ENCODE measurements at places on chromosomes 1 and 21.
A peak's percentile ranks its signal among the peaks of the same experiment; 100 is the strongest.

- DNase-seq = no peak
Observed at GRCh38 chr1:4969556-4970129, 315.2 kb downstream of the AJAP1 start.

GRCh38 chr1:18058981-18059605, 48.5 kb upstream of the IGSF21 start:
- DNase-seq = no peak

DNA sequence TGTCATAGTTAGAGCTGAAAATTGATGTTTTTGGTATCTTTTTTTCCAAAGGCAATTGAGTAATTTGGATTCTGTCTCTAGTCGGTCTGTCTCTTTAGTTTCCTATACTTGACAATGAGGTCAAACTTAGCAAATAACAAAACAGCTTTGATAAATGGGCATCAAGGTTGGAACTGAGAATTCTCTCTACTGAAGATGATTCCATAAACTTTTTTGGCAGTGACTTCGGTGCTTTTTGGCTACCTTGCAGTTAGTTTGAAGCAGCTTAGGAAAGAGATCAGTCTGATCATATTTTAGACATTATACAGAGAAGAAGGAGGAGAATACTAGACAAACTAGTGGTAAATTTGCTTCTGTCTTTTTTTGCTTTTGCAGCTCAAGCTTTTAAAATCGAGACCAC, 559 bp downstream of the VCAM1 start:
- DNase-seq = no peak

DNA sequence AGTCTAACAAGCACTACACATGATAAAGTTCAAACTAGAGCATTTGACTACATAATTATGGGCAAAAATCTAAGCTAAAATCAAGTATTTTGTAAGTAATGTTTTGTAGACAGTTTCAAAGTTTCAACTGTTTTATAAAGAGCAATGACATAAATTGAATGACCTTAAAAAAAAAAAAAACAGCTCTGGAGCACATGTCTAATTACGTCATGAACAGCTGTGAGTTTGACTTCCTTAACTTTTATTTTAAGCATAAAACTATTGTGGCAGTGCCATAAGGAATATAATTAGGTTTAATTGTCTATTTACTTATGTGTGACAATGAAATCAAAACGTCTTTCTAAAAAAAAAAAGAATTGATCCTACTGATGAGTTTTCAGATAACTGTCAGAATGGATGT, 272.5 kb upstream of the LRRC7 start:
- no peak for DNase-seq

DNA sequence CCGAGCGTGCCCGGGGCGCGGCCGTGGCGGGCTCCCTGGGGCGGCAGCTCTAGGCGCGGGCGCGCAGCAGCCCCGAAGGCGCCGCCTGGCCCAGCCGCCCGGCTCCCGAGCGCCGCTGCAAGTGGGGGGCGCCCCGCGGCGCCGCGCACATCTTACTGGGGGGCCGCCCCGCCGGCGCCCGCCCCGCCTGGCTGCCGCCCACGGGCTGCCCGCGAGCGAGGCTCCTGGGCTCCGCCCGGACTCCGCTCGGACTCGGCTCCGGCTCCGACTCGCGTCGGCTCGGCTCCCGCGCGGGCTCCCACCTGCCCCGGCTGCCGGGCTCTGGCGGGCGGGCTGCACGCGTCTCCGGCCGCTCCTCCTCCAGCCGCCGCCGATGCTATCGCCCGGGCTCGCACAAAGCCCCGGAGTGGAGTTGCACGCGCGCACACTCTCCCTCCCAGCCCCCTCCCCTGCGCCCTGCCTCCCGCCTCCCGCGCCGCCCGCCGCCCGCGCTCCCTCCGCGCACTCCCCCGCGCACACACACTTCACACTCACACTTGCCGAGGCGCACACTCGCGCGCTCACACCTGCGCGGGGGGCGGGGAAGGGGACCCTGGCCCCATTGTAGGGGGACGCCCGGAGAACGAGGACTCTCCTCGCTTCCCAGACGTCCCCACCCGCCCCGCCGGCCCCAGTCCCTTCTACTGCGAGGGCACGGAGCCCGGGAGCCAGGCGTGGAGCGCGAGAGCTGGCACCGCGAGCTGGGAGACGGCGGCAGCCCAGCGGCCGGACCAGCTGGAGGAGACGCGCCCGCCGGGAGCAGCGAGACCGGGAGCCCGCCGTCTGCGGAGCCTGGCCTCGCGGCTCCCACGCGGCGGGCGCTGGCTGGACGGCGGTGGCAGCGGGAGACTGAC, at the start of gene GRIK3:
Gene GRIK3, minus strand, starts transcription at position 395 of the 893 bp plus-strand sequence. CDS start 407 bp downstream, outside the sequence.
- no peak for DNase-seq

- peak; percentile 46 for DNase-seq
Observed at GRCh38 chr1:108560874-108561459, 1.1 kb downstream of the EEIG2 start.

- DNase-seq = no peak
Observed at GRCh38 chr1:215793180-215793579, 226.1 kb downstream of the KCTD3 start.

DNA sequence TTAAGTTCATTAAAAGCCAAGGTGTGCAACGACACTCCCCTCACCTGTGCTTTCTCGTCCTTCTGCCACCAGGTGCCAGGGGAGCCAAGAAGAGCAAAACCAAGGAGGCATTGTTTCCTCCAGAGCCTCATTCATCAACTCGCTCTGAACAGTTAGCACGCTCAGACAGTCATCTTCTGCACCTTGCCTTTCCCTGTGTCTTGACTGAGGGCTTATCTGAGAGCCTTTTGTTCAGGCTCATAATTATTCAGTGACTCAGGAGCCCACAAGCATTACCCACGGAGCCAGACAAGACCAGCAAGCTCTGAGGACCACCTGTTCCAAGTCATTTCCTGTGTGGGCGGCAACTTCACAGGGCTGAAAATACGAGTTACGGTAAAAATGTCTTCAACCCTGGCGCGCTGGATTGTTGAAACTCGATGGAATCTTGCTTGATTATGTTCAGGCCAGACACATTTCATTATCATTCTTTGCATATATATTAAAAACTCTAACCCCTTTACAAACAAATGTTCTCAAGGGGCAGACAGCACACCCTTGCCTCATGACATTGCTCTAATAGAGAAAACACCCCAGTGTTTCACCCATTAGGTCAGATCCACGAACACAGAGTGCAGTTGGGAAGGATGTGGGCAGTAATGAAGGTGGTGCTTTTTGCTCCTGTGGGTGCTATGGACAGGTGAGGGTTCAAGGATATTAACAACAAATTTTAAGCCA, 89.7 kb upstream of the RUNX1 start:
- DNase-seq = peak; percentile 73

GRCh38 chr1:85306236-85306635, 29.8 kb upstream of the BCL10 start:
- no peak for DNase-seq

- no peak for DNase-seq
Observed at GRCh38 chr1:196380316-196380715, 227.9 kb downstream of the KCNT2 start.

- no peak for DNase-seq
Observed at GRCh38 chr21:40902299-40902698, 55.3 kb upstream of the DSCAM start.

GRCh38 chr1:4700801-4701200, 46.4 kb downstream of the AJAP1 start:
- no peak for DNase-seq

GRCh38 chr1:223726380-223727001, 14.2 kb downstream of the CAPN2 start:
- DNase-seq = peak; percentile 90

- no peak for DNase-seq
Observed at GRCh38 chr1:51328926-51329325, 1.4 kb downstream of the TTC39A start.

DNA sequence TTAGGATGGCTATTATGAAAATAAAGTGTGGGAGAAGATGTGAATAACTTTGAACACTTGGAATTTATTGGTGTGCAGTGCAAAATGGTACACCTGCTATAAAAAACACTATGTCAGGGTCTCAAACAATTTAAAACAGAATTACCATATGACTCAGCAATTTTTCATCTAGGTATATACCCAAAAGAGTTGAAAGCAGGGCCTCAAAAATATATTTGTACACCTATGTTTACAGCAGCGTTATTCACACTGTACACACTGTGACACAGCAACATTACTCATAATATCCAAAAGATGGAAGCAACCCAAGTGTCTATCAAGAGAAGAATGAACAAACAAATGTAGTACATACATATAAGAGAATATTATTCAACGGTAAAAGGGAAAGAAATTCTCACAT, 75.8 kb downstream of the SPATA6 start:
- DNase-seq = no peak

DNA sequence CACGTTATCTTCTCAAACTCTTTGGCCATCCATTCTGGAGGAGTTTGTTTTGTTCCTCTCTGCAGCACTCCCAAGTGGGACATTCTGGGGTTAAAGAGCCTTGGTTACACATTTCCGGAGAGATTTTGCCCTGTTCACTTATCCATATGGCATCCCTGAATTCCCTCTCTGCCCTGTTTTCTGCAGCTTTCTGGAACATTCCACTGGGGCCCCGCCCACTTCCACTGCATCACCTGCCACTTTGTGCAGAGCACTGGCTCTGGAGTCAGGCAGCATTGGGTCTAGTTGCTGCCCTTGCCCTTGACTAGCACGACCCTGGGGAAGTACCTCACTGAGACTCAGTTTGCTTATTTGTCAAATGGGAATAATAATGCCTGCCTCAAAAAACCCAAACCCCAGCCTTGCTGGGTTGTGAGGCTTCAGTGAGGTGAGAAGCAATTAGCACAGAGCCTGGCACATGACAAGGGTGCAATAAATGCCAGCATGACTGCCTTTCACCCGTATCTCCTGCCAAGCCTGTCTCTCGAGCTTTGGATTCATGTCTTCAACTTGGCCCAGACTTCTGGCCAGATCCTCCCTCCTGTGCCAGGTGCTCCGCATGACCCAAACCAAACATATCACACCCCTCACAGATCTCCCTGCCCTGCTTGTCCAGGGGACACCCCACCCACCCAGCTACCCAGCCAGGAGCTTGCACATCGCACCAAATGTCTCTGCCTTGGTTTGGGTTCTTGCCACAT, 38.3 kb downstream of the IL6R start:
- DNase-seq = no peak

- no peak for DNase-seq
Observed at GRCh38 chr1:225695578-225696337, 42.8 kb upstream of the ENAH start.

DNA sequence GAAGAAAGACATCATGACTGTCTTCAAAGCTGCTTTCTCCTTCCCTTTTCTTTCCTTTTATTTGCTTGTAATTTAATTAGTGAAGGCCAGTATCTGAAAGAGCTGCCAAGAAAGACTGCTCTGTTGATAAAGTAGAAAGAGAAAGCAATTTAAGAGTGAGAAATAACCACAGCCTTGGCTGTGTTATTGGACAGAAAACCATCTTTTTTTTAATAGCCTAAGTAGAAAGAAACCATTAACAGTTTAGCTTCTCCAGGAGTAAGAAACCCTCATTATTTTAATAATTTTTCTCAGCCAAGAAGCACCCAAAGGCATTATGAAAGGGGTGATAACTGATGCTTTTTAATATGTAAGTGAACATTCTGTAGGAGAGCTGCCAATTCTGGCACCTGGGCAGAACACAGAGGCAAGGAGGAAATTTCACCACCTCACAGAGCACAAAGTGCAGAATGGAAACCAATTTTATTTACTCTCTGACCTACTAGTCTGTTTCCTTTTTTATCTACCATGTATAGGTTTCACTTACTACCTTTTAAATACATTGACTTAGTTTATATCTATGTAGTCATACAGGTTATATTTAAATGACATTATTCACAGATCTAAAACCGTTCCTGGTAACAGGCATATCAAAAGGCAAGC, 703.2 kb downstream of the MRPL39 start:
- DNase-seq = no peak

DNA sequence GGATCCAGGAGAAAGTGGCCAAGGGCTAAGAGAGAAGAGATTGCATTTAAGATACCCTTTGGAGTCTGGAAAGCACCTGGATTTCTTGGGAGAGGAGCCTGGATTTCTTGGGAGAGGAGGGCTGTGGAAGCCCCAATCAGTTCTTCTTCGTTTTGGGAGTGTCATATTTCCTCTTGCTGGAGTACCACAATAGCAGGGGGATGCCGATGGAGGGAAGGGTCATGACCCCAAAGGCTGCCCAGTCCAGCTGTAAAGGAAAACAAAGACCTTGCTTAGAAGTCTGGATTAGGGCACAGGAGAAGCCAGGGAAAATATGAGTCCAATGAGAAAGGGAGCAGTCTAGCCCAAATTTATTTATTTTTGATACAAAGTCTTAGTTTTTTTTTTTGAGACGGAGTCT, 11.3 kb downstream of the SSR2 start:
- no peak for DNase-seq

DNA sequence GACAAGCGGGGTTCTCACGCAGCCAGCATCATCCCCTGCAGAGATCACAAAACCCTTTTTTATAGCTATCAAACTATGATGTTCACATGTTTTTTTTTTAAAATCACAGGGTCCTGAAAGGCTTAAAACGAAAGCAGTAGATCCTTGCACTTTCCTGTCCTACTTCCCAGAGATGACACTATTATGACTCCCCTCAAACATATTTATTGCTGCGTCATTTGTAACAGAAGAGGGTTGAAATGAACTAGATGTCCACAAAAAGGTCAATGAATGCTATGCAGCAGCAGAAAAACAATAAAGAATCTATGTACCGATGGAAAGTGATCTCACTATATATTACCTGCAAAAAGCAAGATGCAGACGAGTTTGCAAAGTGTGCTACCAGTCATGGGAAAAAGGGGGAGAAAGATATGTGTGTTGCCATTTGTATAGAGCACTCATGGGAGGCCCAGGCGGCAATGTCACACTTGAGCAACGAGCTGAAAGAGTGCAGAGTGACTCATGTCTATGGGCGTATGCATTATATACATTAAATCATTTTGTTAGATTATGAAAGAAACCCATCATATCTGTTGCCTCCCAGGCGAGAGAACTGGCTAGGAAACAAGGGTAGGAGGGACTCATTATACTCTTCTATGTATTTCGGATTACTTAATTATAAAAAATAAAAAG, 68.9 kb upstream of the PARP1 start:
- no peak for DNase-seq

- DNase-seq = no peak
Observed at GRCh38 chr1:110227774-110228173, 17.7 kb downstream of the KCNC4 start.

- DNase-seq = no peak
Observed at GRCh38 chr1:203175827-203176241, 208 bp upstream of the MYBPH start.

GRCh38 chr1:112985123-112985522, 29.1 kb upstream of the SLC16A1 start:
- no peak for DNase-seq
